Nucleus accumbens (tissue), 56 donors: ENCODE measurements at places on chromosomes 11 and 22.

DNA sequence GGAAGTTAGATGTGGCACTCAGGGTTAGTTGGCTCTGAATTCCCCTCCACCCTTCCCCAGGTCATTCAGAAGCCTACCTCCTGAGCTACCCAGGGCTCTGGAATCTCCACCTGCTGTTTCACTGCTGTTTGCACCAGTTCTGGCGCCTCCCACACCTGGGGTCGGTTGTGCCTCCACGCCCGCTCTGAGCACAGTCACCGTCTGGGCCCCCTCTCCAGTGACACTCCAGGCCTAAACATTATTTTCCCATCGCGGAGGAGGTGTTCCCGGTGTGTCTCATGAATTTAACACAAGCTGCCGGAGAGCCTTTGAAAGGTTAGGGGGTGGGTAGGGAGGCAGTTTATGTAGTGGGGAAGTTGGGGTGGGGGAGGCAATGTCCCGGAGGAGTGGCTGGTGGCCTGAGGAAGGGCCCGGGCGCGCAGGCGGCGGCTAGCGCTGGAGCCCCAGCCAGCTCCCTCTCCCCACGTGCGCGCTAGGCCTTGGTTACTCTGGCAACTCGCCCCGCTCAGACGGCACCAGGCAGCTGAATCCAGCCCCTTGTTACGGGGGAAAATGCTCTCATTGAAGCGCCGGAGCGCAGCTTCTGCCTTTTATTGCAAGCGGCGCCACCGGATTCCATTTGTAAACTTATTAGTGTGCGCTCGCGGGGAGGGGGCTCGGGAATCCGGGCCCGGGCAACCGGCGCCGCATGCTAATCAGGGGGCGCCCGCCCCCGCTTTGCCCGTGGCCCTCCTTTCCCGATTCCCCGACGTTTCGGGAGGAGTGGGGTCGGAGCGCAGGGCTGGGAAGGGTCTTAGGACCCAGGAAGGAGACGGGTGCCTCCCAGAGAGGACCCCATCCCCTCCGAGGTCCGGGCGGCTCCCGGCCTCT, 52.4 kb downstream of the GRIK4 start:
- peak; percentile 83 for DNase-seq

- DNase-seq = no peak
These were observed 712.8 kb upstream of the CNTN5 start for GRCh38 chr11:98307827-98308491.

GRCh38 chr22:49432211-49432896, 395.3 kb downstream of the BRD1 start:
- DNase-seq = no peak

GRCh38 chr11:59102259-59102765, 4.7 kb upstream of the FAM111B start:
- peak; percentile 4 for DNase-seq

- no peak for DNase-seq
These were observed 2.1 kb downstream of the TRAF6 start for GRCh38 chr11:36507824-36508489.

DNA sequence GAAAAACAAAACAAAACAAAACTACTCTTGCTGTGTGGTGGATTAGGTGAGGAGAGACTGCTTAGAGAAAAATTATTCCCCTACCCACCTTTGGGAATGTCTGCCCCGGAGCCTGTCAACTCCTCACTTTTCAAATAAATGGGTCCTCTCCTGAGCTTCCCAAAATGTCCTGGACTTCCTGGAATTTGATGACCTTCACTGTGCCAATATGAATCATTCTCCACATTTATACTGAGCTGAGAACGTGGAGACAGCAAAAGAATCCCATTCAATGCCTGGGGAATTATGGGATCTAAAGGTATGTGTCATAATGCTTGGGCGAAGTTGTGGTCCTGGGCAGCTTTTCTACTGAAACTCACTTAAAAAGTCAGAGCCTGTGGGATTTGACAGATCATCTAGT, 136.8 kb downstream of the KIF18A start:
- no peak for DNase-seq

DNA sequence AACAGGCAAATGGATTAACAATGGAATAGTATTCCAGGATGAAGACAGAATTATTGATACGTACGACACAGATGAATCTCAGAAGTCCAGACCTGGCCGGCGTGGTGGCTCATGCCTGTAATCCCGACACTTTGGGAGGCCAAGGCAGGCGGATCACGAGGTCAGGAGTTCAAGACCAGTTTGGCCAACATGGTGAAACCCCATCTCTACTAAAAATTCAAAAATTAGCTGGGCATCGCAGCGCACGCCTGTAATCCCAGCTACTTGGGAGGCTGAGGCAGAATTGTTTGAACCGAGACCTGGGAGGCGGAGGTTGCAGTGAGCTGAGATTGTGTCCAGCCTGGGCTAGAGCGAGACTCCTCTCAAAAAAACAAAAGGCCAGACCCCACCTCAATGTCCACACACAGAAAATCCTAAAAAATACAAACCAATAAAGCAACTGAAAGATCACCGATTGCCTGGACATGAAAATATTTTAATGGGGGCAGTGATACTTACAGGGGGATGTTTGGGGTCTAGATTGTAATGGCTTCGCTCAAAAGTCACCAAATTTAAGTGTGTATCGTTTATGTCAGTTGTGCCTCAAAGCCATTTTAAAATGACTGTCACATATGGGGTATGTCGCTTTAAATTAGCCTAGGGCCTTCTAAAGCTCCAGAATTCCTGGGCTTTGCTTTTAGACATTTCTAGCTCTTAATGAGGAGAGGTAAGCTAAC, 3.8 kb downstream of the RPS25 start:
- DNase-seq = no peak

DNA sequence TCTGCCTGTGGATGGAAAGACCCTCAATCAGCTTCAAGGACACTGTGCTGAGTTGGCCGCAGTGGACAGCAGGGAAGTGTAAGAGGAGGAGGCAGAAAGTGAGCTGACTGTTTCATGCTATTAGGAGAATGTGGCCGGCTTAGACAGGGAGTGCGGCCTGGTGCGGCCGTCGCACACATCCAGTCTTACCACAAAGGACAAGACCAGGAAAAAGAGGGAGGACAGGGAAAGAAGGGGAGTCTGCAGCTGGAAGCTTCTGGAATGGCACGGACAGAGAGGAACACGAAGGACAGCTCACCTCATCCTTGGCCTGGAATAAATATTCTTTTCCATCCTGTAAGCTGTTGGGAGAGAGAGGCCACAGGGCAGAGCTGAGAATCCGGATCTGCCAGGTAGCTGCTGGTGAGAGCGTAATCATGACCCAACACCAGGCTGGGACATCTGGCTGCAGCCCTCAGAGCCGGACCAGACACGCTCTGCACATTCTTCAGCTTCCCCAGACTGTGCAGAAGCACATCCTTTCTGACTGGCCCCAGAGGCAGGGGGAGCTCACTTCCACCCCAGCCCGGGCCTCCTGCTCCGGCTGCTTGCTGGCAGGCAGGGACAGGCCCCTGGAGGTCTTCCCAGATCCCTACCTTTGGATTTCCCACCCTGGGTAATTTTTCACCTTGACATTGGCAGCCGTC, 8.6 kb upstream of the RBM4B start:
- no peak for DNase-seq

DNA sequence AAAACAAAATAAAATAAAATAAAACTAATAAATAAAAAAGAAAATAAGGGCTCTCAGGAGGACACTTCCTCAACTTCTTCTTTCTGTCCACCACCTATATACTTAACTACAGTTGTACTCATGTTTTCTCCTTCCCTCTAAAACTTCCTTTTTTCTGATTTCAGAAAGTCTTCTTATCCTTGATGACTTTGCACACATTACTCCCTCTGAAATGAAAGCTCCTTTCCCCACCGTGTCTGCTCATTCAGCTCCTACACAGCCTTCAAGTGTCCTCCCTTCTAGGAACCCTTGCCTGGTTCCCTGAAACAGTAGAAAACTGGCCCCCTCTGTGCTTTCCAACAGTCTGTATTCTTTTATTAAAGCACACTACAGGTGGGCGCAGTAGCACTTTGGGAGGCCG, 18.3 kb upstream of the DDX17 start:
- no peak for DNase-seq

GRCh38 chr11:113341388-113342165, 27.2 kb downstream of the TTC12 start:
- DNase-seq = no peak

DNA sequence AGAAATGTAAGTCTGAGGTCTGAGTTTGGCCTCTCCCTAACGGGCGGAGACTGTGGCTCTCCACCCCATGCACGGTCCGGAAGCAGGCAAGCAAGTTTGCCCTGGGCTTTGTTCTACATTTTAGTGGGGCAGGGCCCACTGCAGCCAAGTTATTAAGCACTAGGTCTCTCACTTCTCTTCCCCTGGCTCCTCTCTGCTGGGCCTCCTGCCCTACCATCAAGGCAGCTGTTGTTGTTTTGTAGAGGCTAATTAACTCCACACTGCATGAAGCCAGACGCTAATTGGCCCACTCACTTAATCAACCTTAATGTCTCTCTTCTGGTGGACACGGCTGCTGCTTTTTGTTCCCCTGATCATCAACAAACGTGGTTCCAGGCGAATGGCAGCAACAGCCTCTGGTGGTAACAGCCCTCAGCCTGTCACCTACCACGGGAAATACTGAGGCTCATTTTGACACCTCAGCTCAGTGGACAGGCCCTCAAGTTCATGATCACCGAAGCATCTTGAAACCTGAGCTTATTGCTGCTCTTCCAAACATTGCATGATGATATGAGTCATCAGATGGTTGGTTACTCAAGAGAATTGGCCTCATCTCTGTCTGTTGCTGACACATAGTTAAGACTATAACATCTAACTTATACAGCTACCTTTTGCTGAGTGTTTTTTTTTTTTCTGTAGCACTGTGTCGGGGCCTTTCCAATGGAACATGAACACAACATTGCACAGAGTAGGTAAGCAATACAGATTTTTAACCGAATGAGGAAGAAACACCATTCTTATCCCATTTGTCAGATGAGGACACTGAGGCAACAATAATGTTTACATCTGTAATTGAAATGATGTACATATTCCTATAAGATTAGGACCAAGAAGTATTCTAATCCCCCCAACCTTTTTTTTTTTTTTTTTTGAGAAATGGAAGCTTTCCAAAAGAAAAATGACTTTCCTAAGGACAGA, 20.8 kb upstream of the LMO2 start:
- DNase-seq = no peak

DNA sequence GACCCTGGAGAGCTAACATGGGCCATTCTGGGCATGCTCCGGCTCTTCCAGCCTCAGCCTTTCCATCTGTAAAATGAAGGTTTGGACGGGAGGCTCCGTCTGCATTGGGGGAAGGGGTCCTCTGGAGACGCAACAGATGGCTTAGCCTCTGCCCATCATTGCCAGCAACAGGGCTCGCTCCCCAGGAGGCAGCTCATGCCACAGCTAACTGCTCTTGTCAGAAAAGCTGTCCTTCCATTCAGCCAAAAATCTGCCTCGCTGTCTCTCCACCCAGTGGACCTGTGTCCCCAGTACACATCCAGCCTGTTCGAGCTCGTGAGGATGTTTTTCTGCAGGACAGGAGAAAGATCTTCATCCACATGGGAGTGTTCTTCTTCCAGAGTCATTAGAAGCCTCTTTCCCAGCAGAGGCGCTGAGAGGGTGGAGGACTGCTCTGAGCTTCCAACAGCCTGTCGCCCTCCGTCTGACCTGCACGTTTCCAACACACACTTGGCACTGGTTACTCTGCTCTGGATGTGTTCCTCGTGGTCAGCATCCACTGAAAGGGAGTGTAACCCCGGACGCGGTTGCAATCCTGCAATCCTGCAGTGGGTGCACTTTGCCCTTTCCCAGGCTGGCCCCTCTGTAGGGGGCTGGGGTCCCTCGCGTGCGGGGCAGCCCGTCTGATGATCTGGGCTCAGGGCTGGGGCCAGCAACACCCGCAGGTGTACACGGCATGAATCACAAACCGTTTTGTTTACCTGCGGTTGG, 1340.9 kb downstream of the TBC1D22A start:
- no peak for DNase-seq

- no peak for DNase-seq
These were observed 311.4 kb downstream of the DYNC2H1 start for GRCh38 chr11:103420593-103420992.

DNA sequence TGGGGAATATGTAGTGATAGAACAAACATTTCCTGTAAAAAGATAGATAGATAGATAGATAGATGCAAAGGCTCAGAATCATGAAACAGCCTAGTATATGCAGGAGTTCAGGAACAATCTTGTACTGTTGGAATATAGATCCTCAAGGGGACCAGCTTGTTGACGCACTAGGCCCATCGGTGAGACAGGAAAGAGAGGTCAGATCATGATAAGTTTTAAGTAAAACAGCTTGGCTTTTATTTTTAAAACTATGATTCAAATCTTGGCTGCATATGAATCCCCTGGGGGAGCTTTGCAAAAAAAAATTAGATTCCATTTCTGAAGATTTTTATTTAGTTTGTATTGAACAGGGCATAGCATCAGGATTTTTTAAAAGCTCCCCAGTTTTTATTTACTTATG, 185.8 kb downstream of the TRPC6 start:
- DNase-seq = no peak

DNA sequence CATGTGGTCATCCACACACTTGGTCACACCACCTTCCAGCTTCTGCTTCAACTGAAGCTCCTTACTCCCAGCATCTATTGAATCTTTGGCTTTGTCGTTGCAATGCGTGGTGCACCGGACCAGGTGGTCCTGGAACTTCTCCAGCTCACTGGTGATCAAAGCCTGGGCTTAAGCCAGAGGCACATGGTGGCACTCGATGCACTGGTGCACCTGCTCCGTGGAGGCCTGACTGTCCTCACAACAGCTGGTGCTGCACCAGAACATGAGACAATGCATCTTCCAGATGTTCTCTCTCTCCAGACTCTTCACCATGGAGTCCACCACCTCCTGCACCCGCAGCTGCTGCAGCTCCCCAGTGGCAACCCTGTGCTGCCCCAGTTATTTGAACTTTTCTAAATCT, 56.0 kb downstream of the CELSR1 start:
- no peak for DNase-seq

GRCh38 chr11:16813126-16813525, 74.7 kb downstream of the C11orf58 start:
- no peak for DNase-seq

DNA sequence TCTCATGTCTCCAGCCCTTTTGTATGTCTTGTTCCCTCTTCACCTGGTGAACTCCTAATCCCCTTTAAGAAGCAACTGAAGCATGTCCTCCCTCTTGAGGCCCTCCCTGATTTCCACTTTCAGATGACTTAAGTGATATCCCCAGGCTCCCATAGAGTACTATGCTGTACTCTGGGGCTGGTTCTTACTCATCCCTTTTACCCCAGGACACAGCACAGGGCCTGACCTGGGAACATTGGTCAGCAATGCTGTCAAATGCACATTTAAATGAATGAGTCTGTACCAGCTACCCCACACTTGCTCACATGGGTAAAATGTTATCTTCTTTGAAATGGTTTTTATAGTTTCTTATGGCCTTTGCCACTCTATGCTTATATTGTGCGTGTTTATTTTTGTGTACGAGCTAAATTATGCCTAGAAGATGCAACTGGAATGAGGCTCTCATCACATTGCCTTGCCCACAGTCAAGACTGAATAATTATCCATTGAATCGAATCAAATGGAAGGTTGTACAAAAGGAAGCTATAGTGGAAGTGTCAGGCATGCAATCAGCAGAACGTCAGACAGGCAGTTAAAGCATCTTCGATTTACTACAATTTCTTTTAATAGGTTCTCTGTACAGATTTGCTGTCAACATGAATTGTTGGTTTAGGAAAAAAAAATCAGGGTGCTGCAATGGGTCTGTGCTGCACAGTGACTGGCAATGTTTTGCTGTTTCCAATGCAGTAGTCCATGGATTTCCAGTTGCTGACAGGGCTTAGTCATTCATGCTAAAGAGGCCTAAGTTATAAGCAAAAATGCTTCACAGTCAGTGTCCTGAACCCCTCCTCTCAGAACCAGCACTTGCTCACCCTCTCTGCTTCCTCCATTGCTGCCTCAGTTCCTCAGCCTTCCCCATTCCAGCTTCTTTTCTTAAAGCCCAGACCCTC, 79.5 kb downstream of the PARVA start:
- no peak for DNase-seq
